ENCODE measurements at places on chromosomes 2 and 18.

- DNase-seq: no peak
Observed at GRCh38 chr2:131046918-131047652, 46.2 kb downstream of the FAM168B start.

GRCh38 chr2:128374711-128375413 is 56.2 kb upstream of the HS6ST1 start:
- no peak for DNase-seq

DNA sequence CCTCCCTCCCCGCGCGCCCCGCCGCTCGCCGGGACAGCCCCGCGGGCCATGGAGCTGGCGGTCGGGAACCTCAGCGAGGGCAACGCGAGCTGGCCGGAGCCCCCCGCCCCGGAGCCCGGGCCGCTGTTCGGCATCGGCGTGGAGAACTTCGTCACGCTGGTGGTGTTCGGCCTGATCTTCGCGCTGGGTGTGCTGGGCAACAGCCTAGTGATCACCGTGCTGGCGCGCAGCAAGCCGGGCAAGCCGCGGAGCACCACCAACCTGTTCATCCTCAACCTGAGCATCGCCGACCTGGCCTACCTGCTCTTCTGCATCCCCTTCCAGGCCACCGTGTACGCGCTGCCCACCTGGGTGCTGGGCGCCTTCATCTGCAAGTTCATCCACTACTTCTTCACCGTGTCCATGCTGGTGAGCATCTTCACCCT is 865 bp downstream of the GALR1 start:
- no peak for DNase-seq

- DNase-seq: peak; percentile 34
Observed at GRCh38 chr18:21741562-21742314, 1.1 kb downstream of the MIB1 start.

DNA sequence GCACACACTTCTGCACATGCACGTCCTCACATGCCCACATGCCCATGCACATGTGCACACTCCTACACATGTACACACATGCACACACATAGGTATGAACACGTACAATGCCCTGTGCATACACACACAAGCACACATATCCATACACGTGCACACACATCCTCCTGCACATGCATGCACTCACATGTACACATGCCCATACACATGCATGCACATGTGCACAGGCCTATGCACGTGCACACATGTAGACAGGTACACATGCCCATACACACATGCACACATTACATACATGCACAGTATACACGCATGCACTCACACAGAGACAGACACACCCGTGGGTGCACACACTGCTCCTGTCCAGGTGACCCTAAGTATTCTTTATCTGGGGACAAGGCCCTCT is 34.3 kb downstream of the GPC1 start:
- DNase-seq: no peak

DNA sequence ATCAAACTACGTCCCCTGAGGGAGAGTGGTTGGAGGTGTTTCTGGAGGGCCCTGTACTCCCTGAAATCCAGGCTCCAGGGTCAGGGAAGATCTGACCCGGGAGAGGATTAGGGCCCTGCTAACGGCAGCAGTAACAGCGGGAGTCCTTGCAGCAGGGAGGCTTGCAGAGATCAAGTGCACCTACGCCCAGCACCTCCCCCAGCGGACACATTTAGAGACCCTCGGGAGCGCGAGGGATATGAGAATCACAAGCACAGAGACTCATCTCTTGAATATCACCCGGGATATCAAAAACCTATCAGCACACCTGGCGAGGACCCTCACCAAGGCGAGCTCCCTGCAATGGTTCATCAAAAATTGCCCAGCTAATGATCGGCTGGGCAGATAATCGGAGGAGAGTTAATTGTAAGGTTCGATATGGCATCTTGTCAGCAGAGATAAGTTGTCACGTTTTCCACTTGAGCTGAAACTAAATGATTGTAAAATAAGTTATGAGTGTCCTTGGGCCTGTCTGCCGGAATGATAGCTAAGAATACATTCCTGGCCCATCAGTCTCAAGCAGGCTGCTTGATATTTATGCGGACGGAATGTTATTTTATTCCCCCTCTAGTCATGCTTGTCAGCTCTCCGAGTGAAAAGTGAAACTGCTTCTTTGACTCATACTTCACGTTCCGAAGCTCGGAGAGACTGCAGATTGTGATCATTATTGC is 209.8 kb downstream of the GBX2 start:
- no peak for DNase-seq

- no peak for DNase-seq
Observed at GRCh38 chr2:179049546-179050311, at the start of gene CCDC141. CCDC141 (minus strand) TSS chr2:179050137; CDS start chr2:179049941, 196 bp downstream.

GRCh38 chr2:45218931-45219339 is 209.7 kb upstream of the SIX2 start:
- no peak for DNase-seq

- no peak for DNase-seq
Observed at GRCh38 chr2:121969766-121970639, 214.6 kb downstream of the TSN start.
